ENCODE measurements at places on chromosomes 3 and 15.
A peak's percentile ranks its signal among the peaks of the same experiment; 100 is the strongest.

DNA sequence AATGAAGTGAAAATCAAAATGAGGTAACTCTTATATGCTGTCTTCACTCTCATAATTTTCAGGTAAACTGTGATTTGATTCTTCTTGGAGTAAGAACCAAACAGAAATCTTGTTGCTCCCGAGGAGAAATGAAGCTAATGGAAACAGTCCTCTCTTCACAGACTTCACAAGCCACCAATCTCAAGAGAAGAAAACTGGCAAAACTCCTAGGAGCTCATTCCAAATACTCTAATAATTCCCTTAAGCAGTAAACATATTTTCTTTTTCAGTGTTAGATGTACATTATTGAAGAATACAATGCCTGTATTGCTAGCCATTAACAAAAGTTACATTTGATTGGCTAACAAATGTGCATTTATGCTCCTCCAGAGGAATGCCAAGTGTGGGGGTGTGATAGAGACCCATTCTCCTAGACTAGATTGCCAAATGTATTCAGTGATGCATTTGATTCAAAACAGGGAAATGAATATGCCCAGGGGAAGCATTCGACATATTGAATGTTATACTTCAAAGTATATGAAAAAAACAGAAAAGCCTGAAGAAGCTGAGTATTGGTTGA, 11.8 kb upstream of the RIOX2 start:
- no peak for DNase-seq

DNA sequence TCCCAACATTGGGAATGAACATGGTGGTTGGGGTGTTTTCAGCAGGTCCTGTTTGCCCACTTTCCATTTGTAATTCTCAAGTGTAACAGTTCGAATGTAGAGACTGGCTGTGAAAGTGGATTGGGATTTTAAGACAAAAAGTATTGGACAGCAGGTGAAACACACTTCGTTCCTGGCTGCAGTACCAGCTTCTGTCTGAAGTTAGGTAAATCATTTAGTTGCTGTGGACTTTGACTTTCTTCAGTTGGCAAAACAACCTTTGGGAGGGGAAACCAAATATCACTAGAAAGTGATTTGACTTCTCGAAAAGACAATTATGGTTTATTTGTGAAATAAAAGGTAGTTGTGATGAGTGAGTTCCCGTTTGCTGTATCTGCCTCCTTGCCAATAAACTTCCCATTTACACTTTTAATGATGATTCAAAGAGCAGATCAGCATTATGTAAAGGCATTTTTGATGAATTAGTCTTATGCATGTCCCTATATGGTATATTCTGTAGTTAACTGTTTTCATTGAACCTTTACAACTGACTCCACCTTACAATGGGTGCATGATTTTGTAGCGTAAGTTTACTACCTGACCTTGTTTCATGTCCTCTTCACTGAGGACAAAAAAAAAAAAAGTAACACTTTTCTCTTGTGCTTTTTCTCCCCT, 34.0 kb downstream of the FNDC3B start:
- DNase-seq = no peak

DNA sequence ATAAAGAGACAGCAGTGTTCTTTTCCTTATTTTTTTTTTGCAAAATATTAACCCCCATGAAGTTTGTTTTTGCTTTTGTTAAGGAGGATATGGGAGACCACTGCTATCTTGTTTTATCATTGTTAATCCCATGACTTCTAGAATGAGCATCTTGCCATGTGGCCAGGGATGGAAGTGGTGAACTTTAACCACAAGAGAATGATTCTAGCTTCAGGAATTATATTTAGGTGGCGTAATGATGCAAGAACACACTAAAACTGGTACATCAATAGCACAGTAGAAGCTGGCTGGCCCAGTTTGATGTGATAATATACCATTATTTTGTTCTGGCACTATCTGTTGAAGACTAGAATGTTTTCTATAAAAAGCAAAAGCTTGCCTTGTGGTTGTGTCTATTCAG, 720.9 kb downstream of the GRM7 start:
- no peak for DNase-seq

GRCh38 chr3:4656059-4656458, 162.9 kb downstream of the ITPR1 start:
- DNase-seq = peak; percentile 16

GRCh38 chr3:105162448-105162847, 204.3 kb upstream of the ALCAM start:
- peak; percentile 17 for DNase-seq

DNA sequence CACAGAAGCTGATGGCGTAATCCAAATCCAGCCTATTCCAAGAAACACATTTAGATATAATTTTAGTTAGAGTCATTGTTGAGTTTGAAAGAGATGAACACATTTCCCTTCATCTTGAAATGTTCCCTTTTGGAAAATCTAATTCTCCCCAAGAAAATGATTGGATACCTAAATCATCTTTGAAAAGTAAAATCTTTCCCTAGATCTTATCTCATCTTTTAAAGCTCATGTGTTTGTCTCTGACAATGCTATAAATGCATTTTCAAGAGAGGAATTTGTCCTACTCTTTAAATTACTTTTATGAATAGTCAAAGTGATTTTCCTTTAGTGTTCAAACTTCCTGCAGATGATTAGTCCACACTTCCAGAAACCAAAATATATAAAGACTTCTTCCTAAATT, 82.6 kb upstream of the CNTN6 start:
- no peak for DNase-seq

GRCh38 chr3:29183346-29184087, 97.4 kb upstream of the RBMS3 start:
- peak; percentile 34 for DNase-seq

- no peak for DNase-seq
These were observed 25.8 kb upstream of the CNTN3 start for GRCh38 chr3:74640211-74640610.

GRCh38 chr3:110583373-110583935, 488.2 kb upstream of the NECTIN3 start:
- DNase-seq = no peak

- peak; percentile 14 for DNase-seq
These were observed 40.5 kb downstream of the FEZF2 start for GRCh38 chr3:62332835-62333244.

DNA sequence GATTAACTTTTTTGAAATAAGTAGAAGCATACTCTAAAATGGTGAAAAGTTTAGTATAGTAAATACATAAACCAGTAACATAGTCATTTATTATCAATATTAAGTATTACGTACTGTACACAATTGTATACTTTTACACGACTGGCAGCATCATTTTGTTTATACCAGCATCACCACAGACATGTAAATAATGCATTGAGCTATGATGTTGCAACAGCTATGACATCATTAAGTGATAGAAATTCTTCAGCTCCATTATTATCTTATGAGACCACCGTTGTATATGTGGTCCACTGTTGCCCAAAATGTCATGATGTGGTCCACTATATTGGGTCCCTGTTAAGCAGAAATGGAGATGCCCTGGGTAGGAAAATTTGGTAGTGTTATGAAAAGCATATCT, 51.3 kb downstream of the DRD3 start:
- DNase-seq = no peak

GRCh38 chr15:73748730-73749129, 4.4 kb downstream of the INSYN1 start:
- DNase-seq = no peak

DNA sequence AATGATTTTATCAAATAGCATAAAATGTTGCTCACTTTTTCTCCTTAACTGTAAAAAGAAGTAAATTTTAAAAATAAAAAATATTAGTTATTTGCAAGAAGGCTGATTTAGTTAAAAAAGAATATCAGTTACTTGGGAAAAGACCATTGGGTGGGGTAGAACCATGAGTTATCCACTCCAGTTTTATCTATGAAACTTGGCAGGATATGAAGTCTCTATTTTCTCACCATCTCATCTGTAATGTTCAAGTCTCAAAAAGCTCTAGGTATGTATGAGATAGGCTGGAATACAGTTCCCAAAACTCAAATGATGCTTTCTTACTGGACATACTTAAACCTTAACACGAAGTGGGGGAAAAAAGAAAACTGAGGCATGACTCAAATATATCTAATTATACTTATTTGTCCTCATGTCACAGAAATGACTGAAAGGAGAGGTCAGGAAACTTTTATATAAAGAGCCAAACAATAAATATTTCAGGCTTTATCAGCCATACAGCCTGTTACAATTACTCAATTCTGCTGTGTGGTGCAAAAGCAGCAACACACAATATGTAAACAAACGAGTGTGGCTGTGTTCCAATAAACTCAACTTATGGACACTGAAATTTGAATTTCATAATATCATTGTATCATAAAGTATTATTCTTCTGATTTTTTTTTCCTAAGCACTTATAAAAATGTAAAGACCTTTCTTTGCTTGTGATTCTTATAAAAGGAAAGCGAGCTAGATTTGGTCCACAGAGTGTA, 131.8 kb downstream of the TBL1XR1 start:
- no peak for DNase-seq

- peak; percentile 75 for DNase-seq
These were observed 12.1 kb upstream of the CX3CR1 start for GRCh38 chr3:39291903-39292329.

DNA sequence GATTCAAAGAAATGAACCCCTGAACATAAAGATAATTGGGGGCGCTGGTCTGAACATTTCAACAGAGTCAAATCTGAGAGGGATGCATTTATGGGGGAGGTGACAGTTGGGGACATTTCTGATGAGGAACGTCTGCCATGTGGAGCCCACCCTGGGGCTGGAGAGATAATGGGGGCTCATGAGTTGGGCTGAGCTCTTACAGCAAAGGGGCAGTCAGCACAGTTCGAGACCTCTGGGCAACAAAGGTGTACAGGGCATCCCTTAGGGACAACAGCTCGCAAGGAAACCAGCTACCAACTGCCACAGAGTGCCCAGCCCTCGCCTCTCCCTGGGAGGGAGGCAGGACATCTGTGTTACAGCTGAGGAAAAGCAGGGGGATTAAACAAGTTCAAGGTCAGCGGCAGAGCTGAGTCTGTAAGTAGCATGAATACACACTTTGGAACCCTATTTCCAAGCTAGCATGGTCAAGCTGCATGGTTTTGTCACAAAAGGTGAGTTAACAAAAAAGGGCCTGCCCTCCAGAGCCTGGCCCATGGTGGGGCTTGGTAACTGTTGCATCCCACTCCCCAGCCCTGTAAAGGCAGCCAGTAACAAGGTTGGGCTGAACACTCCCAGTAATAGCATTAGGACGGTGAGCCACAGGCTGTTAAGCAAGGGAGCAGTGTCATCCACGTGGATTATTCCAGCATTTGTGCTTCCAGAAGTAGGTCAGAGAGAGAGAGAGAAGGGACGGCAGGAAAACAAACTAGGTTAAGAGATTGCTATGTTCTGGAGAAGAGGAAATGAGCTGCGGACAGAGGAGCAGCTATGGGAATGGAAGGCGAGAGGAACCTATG, 4.3 kb downstream of the GNB5 start:
- DNase-seq = no peak

DNA sequence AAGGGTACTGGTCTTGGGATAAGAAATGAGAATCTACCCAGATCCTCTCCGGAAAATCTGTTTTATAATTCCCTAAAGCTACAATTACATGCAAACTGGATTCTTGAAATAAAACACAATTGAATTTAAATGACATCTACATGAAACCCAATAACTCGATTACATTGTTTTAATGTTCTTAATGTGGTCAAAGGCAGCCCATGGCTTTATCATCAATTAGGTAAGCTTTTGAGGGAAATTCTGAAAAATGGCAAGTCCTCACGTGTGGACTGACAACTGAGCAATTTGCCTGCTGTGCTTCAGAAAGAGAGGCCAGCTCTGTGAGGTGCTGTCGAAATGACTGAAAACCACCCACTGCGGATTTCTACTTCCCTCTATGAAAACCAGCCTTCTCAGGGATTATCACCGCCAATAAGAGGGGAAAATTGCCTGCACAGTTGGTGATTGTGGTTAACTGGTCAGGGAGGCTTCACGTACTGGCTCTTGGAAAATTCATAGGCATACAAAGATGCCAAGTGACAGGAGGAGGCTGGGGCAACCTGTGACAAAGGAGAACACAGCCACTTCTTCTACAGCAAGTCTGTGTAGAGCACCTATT, 200.8 kb upstream of the SLCO3A1 start:
- no peak for DNase-seq

- no peak for DNase-seq
These were observed 63.4 kb downstream of the USP13 start for GRCh38 chr3:179716226-179716625.

GRCh38 chr3:9916346-9916733, 558 bp upstream of the IL17RC start:
- DNase-seq = no peak

GRCh38 chr15:70584838-70585706, 178.3 kb downstream of the UACA start:
- no peak for DNase-seq

GRCh38 chr15:101499863-101500713, 10.6 kb upstream of the PCSK6 start:
- DNase-seq = peak; percentile 39

DNA sequence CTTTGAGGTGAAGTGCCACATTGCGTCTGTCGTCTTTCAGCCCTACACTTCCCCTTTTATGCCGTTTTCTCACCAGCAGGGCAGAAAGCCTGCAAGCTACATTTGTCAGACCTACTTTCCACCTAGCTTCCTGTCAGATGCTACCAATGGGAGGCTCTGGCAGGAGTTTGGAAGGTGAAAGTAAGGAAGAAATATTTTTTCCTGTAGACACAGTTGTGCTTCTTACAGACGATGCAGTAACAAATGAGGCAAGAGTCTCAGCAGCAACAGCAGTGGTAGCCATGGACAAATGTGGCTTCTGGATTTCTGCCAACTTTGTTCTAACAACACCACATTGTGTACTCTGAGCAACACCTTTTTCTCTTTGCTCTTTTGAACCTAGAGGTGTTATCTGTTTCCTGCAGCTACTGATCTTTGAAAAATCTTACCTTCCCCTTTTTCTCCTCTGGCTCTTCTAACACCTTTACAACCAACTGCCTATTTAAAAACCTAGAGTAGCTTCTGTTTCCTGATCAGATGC, 70.6 kb upstream of the STT3B start:
- DNase-seq = peak; percentile 70

GRCh38 chr3:33358172-33358781, 81.0 kb downstream of the FBXL2 start:
- no peak for DNase-seq

DNA sequence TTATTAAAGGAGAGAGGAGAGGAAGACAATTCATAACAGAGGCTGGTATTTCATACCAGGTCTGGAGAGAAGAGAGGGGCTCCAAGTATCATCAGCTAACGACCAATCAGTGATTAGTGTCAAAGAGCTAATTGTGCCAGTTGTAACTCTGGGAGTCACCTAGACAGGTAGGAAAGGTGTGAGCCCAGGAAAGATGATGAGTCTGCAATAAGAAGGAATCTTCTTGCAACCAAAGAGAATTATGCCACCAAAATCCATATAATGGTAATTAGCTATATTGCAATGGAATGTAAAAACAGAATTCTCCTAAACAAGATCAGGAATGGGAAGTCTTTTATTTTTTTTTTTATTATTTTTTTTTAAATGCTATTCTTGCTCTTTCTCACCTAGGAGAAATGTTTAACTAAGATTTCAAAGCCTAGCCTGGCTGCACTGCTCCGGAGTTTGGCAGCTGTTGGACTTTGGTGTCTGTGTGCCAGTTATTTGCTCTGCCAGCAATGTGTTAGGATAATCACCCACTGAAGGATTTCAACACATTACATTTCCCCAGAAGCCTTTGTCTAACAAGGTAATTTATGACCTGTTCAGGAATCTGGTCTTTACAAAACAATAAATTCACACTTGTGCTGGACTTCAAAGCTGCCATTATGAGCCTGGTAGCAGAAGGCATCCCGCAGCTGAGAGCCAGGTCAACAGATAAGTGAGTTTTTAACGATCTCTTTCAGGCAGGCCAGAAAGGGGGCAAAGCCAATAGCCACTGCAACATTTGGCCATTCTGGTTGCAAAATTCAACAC, 89.4 kb downstream of the FOXB1 start:
- no peak for DNase-seq

GRCh38 chr15:98381446-98381845, 266.9 kb upstream of the IGF1R start:
- no peak for DNase-seq

- no peak for DNase-seq
These were observed 109.1 kb downstream of the LPP start for GRCh38 chr3:188262913-188263683.
